Neural progenitor cell (in vitro differentiated cells): ENCODE measurements at places on chromosomes 12 and 14. TPM values are rescaled to one million over a fixed set of nuclear protein-coding genes. Genes with fewer than 3 reads are reported as not detected.
A peak's percentile ranks its signal among the peaks of the same experiment; 100 is the strongest.

The RNF41 gene
- total RNA-seq: 52.1 and 68.9 TPM in 2 replicates

The SDR9C7 gene
- total RNA-seq: 0.28 and 0.32 TPM in 2 replicates

The CMTM5 gene
- total RNA-seq: 4.3 and 6.9 TPM in 2 replicates

The TGM1 gene
- total RNA-seq: 2.6 and 4.9 TPM in 2 replicates

DNA sequence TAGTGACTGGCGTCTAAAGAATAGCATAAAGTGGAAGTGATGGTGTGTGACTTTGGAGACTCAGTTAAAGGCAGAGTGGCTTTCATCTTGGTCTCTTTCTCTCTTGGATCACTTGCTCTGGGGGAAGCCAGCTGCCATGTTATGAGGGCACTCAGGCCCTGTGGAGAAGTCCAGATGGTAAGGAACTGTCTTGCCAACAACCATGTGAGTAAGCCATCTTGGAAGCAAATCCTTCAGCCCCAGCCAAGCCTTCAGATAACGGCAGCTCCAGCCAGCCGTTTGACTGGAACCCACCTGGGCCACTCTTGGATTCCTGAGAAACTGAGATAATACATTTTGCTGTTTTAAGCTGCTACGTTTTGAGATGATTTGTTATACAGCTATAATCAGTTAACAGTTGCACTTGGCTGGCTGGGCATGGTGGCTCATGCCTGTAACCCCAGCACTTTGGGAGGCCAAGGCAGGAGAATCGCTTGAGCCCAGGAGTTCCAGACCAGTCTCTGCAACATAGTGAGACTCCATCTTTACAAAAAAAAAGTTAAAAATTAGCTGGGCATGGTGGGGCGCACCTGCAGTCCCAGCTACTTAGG is 7.7 kb upstream of the LRRC23 start:
- no peak for DNase-seq

GRCh38 chr14:69464379-69464778 is 20.1 kb upstream of the PLEKHD1 start:
- no peak for DNase-seq

DNA sequence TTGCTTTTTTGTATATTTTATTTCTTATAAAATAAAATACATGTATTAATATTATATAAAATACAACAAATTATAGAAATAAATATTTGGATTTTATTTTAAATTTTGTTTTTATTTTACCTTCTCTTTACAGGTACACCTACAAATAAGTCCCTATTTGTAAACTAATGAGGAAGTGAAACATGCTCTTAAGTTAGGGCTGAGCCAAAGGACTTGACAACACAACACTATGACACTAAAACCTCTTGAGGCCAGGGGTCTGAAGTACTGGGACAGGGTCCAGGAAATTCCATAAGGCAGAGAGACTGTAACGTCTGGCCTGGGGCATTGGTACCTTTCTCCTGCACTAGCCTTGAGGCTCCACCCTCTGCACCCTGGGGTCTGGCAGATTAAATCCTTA is 293.2 kb downstream of the FOXN3 start:
- DNase-seq: no peak

DNA sequence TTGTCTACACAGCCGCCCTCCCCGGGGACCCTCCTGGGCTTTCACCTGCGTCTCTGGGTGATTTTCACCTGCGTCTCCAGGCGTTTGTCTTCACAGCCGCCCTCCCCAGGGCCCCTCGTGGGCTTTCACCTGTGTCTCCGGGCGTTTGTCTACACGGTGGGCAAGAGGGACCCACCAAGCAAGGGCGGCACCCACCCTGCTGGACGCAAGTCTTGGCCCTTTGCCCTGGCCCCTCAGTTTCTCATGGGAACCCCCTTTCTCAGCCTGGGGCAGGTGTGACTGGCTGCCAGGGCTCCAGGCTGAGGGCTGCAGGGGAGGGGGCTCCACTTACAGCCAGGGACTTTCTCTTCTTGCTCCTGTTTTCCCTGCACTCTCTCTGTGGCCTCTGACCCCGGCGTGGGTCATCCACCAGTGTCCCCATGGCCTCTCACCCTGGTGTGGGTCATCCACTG is 68.6 kb upstream of the GALNT9 start:
- no peak for DNase-seq

DNA sequence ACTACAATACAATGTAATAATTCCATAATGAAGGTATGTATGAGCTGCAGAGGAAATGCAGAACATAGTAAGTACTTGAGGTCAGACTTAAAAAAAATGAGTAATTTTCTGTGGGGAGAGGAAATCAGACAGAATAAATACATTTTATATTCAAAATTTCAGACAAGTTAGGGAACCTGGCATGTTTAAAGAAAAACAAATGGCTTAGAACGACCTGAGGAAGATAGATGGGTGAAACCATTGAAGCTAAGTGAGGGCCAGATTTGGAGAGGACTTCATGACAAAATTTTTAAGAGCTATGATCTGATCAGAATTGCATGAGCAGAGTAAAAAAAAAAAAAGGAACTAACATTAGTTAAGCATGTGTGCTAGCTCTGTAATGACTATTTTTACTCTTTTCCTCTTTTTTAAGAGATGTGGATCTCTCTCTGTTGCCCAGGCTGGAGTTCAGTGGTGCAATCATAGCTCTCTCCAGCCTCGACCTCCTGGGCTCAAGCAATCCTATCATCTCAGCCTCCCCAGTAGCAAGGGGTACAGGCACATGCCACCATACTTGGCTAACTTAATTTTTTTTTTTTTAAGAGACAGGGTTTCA is 157.6 kb upstream of the PDE3A start:
- no peak for DNase-seq

DNA sequence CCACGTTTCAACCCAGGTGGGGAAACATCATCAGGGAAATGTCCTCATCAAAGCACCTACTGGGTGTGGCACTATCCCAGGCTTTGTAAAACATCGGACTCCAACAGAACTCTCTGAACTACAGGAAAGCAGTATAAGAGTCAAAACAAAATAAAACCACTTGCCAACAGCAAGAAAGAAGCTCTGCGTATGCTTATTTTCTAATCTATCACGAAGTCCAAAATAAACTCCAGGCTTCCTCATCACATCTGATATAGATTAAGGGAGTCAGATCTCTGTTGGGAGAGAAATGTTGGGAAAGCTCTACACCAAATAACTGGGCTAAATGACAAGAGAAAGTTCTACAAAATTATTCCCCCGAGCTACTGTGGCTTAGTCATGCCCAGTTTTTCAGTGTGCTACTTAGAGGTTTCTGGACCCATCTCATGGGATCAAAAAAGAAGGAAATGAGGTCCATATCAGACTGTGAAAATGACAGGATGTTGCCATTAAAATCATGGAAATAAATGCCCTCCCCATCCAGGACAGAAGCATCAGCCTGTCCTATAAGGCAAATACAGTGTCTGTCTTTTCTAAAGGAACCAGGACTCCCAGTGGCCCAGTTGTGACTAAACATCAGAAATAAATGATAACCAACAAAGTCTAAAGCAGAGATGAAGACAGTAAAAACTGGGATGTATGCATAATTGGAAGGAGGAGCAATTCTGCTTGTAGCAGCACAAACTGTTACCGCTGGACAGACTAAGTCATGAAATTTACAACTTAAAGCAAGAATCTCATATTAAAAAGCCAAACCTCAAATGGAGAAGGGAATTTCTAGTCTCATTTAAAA is 149.5 kb downstream of the STXBP6 start:
- DNase-seq: no peak

DNA sequence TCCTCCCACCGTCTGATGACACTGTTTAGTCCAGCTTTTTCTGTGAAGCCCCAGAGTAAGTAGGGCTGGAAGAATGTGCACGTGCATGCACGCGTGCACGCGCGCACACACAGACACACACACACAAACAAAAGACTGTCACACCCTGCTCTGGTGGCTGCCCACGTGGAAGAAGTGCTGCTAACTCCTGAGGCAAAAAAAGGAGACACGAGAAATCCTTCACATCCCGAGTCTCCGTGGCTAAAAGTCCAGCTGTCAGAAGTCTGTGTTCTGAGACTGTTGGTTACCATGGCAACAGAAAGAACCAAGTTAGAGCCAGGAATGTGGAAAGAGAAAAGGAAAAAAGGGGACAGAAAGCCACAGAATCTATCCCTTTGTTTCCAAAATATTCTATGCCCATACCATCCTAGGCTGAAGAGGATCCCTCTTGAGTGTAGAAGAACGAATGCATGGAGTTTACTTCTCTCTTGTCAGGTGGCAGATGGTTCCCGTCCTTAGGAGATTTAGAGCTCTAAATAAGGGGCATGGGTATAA is 1.6 kb upstream of the C12orf71 start:
- DNase-seq: peak; percentile 75

DNA sequence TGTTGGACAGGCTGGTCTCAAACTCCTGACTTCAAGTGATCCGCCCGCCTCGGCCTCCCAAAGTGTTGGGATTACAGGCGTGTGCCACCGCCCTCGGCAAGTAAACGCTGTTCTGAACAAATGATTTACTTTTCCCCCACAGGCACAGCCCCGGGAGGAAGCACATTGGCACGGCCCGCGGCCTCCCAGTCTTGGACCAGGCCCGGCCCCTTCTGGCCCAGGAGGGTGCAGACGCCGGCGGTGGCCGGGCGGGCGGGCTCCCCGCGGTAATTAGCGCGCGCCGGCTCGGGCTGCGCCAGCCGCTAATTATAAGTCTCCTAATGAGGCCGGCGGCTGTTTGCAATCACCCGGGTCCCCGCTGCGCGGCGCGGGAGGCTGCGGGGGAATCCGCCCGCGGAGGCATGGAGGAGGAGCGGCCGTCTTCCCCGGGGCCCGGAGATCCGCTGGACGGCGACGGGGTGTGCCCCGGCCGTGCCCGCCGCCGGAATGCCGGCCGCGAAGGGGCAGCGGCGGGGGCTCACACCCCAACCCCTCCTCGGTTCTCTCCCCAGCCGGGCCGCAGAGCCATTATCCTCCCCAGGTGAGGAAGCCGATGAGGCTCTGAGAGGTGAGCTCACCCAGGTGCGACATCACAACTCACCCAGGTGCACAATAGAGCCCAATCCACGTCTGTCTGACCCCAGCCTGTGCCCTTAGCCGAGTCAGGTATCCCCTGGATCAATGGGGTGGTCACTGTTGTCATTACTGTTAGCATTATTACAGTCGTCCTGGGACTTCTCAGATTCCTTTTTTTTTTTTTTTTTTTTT is 3.3 kb upstream of the POP5 start:
- peak; percentile 88 for DNase-seq

DNA sequence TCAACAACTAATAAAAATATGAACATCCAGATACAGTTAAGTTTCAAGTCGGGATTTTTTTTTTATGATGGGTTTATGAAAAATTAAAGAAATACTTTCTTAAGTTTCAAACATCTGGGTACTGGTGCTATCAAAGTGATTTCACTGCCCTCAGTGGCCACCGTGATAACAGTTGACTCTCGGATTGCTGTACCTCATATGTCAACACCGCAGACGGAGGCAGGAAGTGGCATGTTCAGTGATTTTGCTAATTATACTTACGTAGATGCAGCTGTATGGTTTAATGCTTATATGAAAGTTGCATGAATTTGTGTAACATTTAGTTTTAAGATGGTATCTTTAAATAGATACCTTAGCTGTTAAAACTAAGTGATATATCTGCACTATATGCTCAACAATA is 20.8 kb upstream of the FBLN5 start:
- no peak for DNase-seq

DNA sequence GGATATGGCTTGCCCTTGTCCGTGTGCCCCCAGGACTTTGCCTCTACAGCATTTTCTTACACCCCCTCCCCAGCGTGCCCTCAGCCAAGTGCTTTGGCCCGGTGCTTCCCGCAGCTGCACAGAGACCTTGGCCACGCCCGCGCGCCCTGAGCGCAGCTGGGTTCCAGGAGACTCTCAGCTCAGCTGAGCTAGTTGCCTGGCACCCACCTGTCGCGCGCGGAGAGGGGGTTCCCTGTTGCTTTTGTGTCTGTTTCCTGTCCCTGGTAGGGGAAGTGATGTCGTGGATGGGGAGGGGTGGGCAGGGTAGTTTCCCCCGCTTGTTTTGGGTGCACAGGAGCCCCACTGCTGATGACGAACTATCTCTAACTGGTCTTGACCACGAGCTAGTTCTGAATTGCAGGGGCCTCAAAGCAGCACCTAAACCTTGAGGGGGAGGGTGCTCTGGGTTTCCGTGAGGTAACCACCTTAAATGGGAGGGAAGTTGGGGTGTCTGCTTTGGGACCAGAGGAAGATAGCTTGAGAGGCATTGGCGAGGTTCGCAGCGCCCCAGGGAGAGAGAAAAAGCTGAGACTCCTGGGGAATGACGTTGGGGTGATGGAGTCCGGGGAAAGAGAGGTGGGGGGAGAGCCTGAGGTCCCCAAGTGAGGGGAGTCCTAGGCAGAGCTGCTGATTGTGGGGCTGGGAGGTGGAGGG is 1.5 kb downstream of the DIO3 start:
- no peak for DNase-seq
